ENCODE measurements at places on chromosomes 2 and 18.

DNA sequence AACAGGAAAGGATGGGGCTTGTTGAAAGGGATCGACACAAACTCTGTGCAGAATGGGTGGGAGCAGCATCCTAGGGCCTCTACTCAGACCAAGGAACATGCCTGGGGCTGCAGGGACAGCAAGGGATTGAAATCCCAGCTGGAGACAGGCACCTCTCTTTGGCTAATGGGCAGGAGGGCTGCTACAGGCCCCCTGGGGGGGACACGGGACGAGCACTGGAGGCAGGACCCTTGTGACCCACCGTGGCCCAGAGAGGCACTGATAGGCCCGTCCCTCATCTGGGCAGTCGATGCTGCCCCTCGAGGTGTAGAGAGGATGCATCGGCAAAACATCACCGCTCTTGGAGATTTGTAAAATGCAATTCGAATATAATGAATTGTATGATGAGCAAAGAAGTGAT lies 5.1 kb downstream of the HS1BP3 start:
- H3K27me3 ChIP-seq, result no peaks in the 10 kb centered on the region
- peaks cover 38% of the 10 kb centered on the region for H3K4me1 ChIP-seq
- no peak for DNase-seq
- no peak overlapping the region for H3K27ac ChIP-seq

DNA sequence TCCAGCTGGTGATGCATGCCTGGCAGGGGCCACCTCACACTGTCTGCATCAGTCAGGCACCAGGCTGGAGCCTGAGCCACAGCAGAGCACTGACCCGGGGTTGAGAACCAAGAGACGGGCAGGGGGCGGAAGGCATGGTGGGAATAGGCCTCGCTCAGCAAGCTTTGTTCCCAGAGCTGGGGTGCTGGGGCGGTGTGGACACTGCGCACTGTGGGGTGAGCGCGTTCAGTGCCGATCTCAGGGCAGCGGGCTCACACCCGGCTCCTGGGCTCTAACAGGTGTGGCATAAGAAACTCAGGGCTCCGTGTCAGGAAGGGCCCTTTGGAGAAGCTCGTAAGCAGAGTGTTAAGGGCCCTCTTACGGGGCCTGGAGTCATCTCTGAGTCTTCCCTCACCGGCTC lies 15.7 kb downstream of the SH3RF3 start:
- peaks cover 21% of the 10 kb centered on the region for H3K4me1 ChIP-seq
- no peaks in the 10 kb centered on the region for H3K36me3 ChIP-seq
- H3K27ac ChIP-seq, result peak overlapping the region; percentile 87
- H3K4me3 ChIP-seq, result peak overlapping the region; percentile 47
- H3K27me3 ChIP-seq, result peaks cover 50% of the 10 kb centered on the region
- no peak for DNase-seq

- H3K36me3 ChIP-seq, result no peaks in the 10 kb centered on the region
- H3K4me1 ChIP-seq, result peaks cover 21% of the 10 kb centered on the region
- no peak for DNase-seq
- no peaks in the 10 kb centered on the region for H3K27me3 ChIP-seq
- H3K27ac ChIP-seq, result peak overlapping the region; percentile 8
Observed at GRCh38 chr2:54012538-54013141, 41.8 kb upstream of the PSME4 start.

DNA sequence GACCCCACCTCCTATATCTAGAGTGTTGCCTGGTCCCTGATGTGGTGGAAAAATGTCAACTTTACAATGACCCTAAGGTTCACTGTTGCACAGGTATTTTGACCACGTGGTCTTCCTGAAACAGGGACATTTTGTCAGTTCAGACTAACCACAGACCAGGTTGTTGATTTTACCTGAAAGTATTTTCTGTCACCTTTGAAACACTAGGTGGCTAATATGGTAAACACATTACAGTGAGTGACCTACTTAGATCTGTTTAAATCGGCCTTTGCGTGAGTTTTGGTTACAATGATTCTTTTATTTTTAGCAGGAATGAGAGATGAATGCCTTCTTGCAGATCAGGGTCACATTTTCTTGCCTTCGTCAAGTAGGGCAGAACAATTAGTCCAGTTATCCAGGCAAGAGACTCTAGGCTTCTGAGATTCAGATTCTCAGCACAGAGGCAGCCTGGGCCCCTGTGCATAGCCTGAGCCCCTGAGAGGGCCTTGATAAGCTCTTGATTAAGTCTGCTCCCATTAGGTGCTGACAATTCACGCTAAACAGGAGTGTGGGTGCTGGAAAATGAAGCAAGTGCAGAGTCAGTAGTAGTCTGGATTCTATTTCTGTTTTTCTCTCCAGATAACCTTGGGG lies 226.2 kb downstream of the KCNS3 start:
- H3K27me3 ChIP-seq, result no peaks in the 10 kb centered on the region
- H3K27ac ChIP-seq, result no peak overlapping the region
- H3K4me3 ChIP-seq, result no peak overlapping the region
- no peak for DNase-seq
- H3K36me3 ChIP-seq, result no peaks in the 10 kb centered on the region

- H3K4me1 ChIP-seq, result peaks cover 9% of the 10 kb centered on the region
- H3K27me3 ChIP-seq, result no peaks in the 10 kb centered on the region
- peaks cover 3% of the 10 kb centered on the region for H3K36me3 ChIP-seq
- no peak overlapping the region for H3K4me3 ChIP-seq
- H3K27ac ChIP-seq, result no peak overlapping the region
Observed at GRCh38 chr2:182949572-182950189, 83.2 kb upstream of the FRZB start.

All from T-helper 17 cell (primary cell).